ENCODE measurements at places on chromosomes 5 and 9. TPM values are rescaled to one million over a fixed set of nuclear protein-coding genes. Genes with fewer than 3 reads are reported as not detected.

- DNase-seq, result no peak
Observed at GRCh38 chr5:82365744-82366228, 87.6 kb upstream of the RPS23 start.

ELOVL7 gene
- polyA plus RNA-seq, result 2.3 TPM

GFI1B gene
- polyA plus RNA-seq, result 0.77 TPM

- DNase-seq, result no peak
Observed at GRCh38 chr5:150452914-150453313, 3.4 kb upstream of the RPS14 start.

- peak; percentile 12 for DNase-seq
Observed at GRCh38 chr5:74866596-74867162, 492 bp upstream of the FAM169A start.

PLK2 gene
- 255 TPM for polyA plus RNA-seq

DNA sequence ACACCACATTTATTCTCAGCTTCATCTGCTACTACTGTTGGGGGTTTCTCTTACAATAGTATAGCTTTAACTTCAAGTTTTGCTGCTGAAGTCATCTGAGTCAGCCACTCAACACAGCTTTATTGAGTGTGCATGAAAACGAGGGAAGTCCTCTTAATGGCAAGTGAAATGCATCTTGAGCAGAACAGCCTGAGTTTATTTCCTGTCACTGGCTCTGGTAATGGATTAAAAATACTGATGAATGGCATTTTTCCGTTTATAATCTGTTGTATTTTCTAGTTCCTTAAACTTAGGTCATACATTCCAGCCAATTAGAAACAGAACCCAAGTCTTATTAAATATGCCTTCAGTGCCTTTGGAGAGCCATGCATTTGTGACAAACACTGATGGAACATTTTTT is 238.6 kb downstream of the SLF1 start:
- no peak for DNase-seq

- no peak for DNase-seq
Observed at GRCh38 chr5:89584339-89584956, 701.5 kb upstream of the MEF2C start.

- peak; percentile 98 for DNase-seq
Observed at GRCh38 chr9:99221621-99222415, at the start of the genes ALG2 and SEC61B. Gene ALG2, minus strand, starts transcription at chr9:99221942. Its CDS starts 48 bp downstream, at chr9:99221894. Gene SEC61B, plus strand, starts transcription at chr9:99222282. Its CDS starts 82 bp downstream, at chr9:99222364.

GRCh38 chr9:108160039-108160438 is 670.5 kb upstream of the KLF4 start:
- no peak for DNase-seq

DNA sequence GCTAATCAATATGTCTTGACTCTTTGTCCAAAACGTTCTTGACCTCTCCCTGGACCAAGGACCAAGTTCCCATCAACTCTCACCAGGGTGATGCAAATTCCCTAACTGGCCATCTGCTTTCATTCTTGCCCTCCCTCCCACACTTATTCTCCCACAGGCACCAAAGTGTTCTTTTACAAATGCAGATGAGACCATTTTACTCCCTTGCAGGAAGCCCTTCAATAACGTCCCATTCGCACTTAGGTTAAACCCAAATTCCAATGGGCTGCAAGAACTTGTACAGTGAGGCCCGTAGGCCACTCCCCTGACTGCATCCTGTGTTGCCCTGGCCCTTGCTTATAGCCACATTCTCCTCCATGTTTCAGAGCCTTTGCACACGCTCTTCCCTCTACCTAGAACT is 7.3 kb downstream of the ARAP3 start:
- DNase-seq, result no peak

HDAC3 gene
- 113 TPM for polyA plus RNA-seq

MOCS2 gene
- 53.8 TPM for polyA plus RNA-seq

GRCh38 chr9:102113191-102113590 is 374.7 kb upstream of the GRIN3A start:
- DNase-seq, result no peak

GRCh38 chr9:87708986-87709728 is 16.8 kb upstream of the CTSL start:
- no peak for DNase-seq

DNA sequence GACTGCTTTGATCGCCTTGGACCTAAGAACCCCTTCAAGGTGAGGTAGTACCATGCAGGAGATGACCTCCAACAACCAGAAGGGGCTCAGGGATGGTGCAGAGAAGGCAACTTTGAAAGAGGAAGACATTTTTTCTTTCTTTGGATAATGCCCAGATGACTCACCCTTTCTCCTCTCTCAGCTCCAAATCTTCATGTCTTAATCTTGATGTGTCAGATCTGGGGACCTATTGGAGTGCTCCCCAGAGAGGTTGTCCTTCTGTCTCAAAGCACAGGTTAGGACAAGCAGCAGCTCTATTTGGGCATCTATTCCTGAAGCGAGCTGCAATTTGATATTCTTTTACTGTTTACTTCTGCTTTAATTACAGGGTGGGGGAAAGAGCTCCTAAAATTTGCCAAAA is 229.9 kb upstream of the MAP3K1 start:
- no peak for DNase-seq

DNA sequence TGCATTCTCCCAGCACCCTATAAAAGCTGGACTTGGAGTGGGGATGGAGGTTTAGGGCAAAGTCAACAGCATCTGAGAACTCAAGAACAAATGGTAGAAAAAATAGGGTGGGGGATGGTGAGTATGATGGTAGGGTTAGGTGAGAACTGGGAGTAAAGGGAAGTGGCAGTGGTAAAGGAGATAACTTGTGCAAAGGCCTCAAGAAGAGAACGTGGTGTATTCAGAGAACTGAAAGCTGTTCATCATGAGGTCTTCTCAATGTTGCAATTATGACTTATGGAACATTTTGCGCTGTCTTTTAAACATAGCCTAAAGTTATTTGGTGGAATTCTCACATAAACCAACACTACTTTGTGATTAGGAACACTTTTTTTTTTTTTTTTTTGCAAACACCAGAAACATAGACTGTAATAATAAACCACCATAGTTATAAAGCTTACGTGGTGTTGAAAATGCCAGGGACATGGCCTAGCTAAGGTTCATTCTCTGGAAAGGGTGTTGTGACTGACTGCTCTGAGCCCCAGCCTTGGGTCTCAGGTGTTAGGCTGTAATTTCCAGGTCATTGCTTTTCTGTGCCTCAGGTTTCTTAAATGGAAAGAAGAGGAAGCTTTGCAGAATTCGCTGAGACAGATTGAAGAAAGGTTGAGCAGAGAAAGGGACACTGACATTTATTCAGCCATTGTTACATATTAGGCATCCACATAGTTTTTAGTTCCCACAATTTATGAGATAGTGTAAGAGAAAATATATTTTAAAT is 19.2 kb upstream of the TXNDC8 start:
- no peak for DNase-seq

- DNase-seq, result no peak
Observed at GRCh38 chr9:37383876-37384746, 38.4 kb upstream of the GRHPR start.

DNA sequence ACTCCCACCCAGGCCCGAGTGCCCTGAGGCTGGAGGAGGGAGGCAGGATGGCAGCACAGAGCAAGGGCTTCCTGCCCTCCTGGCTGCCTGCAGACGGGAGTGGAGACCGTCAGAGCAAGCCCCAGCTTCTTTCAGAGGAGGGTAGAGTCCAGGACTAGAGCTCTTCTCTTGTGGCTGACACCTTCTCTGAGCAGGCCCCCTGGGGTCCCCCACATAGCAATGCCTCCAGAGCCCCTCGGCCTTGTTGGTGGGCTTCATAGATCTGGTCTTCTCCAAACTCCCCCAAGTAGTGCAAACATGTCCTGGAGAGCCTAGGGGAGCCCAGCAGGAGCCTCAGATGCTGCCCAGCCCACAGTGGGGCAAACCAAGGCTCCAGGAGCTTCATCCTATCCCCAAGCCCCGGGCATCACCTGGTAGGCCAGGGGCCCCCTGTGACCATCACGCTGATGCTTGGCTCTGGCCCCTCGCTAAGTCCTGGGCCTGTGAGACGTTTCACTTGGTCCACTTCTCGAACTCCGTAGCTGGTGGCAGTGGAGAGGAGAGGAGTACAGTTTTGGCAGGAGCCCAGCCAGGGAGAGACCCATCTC is 2.0 kb downstream of the MZB1 start:
- DNase-seq, result no peak

KIAA0825 gene
- polyA plus RNA-seq, result 6.7 TPM

GRCh38 chr9:124331580-124331979 is 73.8 kb downstream of the NEK6 start:
- DNase-seq, result no peak

- DNase-seq, result no peak
Observed at GRCh38 chr9:87716141-87716540, 9.8 kb upstream of the CTSL start.

GRCh38 chr5:148482697-148483462 is 99.1 kb downstream of the FBXO38 start:
- DNase-seq, result no peak

GRCh38 chr9:4011054-4011453 is 288.8 kb downstream of the GLIS3 start:
- DNase-seq, result no peak

TSLP gene
- polyA plus RNA-seq, result 0.60 TPM

PTPN3 gene
- 13.7 TPM for polyA plus RNA-seq

CLTB gene
- polyA plus RNA-seq, result 49.2 TPM

GRCh38 chr5:180201051-180201987 is 7.7 kb downstream of the RASGEF1C start:
- DNase-seq, result no peak

- DNase-seq, result peak; percentile 70
Observed at GRCh38 chr5:1432296-1432695, 12.9 kb downstream of the SLC6A3 start.

GRCh38 chr5:73450672-73451223 is 2.2 kb upstream of the FOXD1 start:
- peak; percentile 36 for DNase-seq
